ENCODE measurements at places on chromosomes 6 and 20. TPM values are rescaled to one million over a fixed set of nuclear protein-coding genes. Genes with fewer than 3 reads are reported as not detected.

DNA sequence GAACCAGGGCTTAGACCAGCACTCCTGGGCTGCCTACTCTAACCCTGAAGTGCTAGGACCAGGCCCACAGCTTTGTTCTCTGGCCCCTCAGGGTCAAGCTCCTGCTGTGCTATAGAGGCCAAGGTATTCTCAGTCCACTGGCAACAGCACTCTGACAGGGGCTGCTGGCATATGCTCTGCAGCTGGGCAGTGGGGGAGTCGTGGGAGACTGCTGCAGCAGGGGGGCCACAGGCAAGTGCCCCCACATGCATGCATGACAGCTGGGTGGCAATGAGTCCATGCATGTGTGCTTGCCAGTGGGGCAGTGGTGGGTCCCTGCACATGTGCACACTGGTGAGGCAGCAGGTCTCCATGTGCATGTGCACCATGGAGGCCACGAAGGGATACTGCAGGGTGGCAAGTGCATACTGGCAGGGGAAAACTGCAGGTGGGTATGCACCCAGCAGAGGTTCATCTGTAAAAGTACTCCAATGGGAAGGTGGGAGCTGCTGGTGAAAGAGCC lies 364.9 kb upstream of the IRAK1BP1 start:
- H3K4me3 ChIP-seq: no peak overlapping the region
- no peaks in the 10 kb centered on the region for H3K4me1 ChIP-seq
- no peak overlapping the region for H3K27ac ChIP-seq

- peaks cover 6% of the 10 kb centered on the region for H3K36me3 ChIP-seq
- peaks cover 14% of the 10 kb centered on the region for H3K4me1 ChIP-seq
- no peak for DNase-seq
- H3K27me3 ChIP-seq: no peaks in the 10 kb centered on the region
- H3K4me3 ChIP-seq: no peak overlapping the region
- H3K27ac ChIP-seq: no peak overlapping the region
Measured at GRCh38 chr6:26657256-26657655, 2.3 kb downstream of the ZNF322 start.

DNA sequence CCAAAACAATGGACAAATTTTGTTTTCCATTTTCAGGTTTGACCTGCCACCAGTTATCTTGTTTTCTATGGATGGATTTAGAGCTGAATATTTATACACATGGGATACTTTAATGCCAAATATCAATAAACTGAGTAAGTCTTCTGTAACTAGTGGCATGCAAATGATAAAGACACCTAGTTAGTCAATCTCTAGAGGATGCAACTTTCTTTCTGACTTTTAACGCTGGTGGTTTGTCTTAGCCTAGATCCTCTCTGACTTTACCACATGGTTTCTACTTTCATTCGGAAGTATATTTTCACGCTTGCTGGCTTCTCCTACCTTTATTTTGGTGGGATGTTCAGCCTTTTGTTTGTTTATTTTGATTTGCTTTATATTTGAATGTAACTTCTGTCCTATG lies 21.2 kb downstream of the ENPP3 start:
- H3K4me3 ChIP-seq: no peak overlapping the region
- H3K27me3 ChIP-seq: no peaks in the 10 kb centered on the region
- DNase-seq: no peak
- H3K4me1 ChIP-seq: no peaks in the 10 kb centered on the region

- no peak overlapping the region for H3K4me3 ChIP-seq
- no peak overlapping the region for H3K27ac ChIP-seq
- DNase-seq: no peak
- no peaks in the 10 kb centered on the region for H3K27me3 ChIP-seq
- H3K36me3 ChIP-seq: no peaks in the 10 kb centered on the region
- H3K4me1 ChIP-seq: no peaks in the 10 kb centered on the region
Measured at GRCh38 chr6:6892744-6893583, 214.8 kb upstream of the RREB1 start.

GRCh38 chr6:37004044-37004980 lies 1.1 kb upstream of the FGD2 start:
- peak overlapping the region; percentile 75 for H3K27ac ChIP-seq
- DNase-seq: peak; percentile 98
- no peak overlapping the region for H3K4me3 ChIP-seq
- H3K36me3 ChIP-seq: no peaks in the 10 kb centered on the region
- no peaks in the 10 kb centered on the region for H3K27me3 ChIP-seq
- peaks cover 77% of the 10 kb centered on the region for H3K4me1 ChIP-seq

DNA sequence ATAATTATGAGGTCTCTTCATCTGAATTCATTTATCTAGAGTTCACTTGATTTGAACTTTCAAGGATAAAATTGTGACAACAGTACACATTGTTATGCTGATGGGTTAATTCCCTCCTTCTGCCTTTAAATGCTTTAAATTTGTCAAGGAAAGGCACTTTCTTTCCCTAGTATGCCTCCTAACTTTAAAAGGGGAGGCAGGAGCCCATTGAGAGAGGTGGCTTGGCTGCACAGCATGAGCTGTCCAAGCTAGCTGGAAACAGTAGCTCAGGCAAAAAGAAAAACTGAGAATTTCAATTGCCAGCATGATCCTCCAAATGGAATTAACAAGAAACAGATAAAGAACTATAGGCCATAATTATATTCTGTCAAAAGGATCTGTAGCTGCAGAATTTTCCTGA lies 243.3 kb upstream of the GRIK2 start:
- no peaks in the 10 kb centered on the region for H3K4me1 ChIP-seq
- H3K4me3 ChIP-seq: no peak overlapping the region
- DNase-seq: no peak
- no peaks in the 10 kb centered on the region for H3K36me3 ChIP-seq
- no peak overlapping the region for H3K27ac ChIP-seq
- H3K27me3 ChIP-seq: no peaks in the 10 kb centered on the region

- no peaks in the 10 kb centered on the region for H3K27me3 ChIP-seq
- no peak for DNase-seq
- H3K36me3 ChIP-seq: no peaks in the 10 kb centered on the region
- H3K27ac ChIP-seq: no peak overlapping the region
- H3K4me3 ChIP-seq: no peak overlapping the region
- H3K4me1 ChIP-seq: no peaks in the 10 kb centered on the region
Measured at GRCh38 chr6:143165315-143165855, 104.7 kb downstream of the AIG1 start.

GRCh38 chr6:96943555-96944215 lies 19.2 kb downstream of the KLHL32 start:
- no peak for DNase-seq
- H3K4me3 ChIP-seq: no peak overlapping the region
- no peaks in the 10 kb centered on the region for H3K4me1 ChIP-seq
- no peak overlapping the region for H3K27ac ChIP-seq
- H3K27me3 ChIP-seq: no peaks in the 10 kb centered on the region

GRCh38 chr20:481167-481566 lies 18.8 kb upstream of the TBC1D20 start:
- no peak overlapping the region for H3K4me3 ChIP-seq
- H3K27me3 ChIP-seq: no peaks in the 10 kb centered on the region
- H3K4me1 ChIP-seq: peaks cover 4% of the 10 kb centered on the region
- peaks cover 24% of the 10 kb centered on the region for H3K36me3 ChIP-seq
- no peak for DNase-seq
- H3K27ac ChIP-seq: no peak overlapping the region

DNA sequence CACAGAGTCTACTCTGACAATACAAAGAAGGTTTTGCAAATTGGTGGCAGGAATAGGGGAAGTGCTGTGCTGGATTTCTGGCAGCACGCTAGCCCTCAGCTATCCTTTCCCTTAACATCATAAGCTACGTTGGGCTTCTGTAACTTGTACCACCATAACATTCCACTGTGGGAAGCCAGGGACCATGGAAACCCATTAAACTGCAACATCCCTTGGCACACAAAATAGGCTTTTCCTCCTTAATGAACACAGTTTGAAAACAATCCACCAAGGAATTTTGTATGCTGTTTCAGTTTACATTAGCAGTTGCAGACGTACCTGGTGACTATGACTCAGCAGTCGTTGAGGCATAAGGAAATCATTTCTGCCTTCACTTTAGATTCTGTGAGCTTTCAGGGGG lies 203.9 kb upstream of the RAB32 start:
- no peak overlapping the region for H3K4me3 ChIP-seq
- peak overlapping the region; percentile 35 for H3K27ac ChIP-seq

GRCh38 chr6:131877999-131878789 lies 70.4 kb downstream of the ENPP1 start:
- no peaks in the 10 kb centered on the region for H3K4me1 ChIP-seq
- peaks cover 20% of the 10 kb centered on the region for H3K36me3 ChIP-seq
- H3K4me3 ChIP-seq: no peak overlapping the region
- DNase-seq: no peak
- no peaks in the 10 kb centered on the region for H3K27me3 ChIP-seq

HSPA1A gene
- 320 TPM for total RNA-seq

C20orf144 gene
- 0.13 TPM for total RNA-seq

SYCP2 gene
- total RNA-seq: 8.5 TPM

SDCBP2 gene
- 18.0 TPM for total RNA-seq

KIAA0408 gene
- 0.38 TPM for total RNA-seq
